ENCODE measurements at places on chromosomes 1 and 21. TPM values are rescaled to one million over a fixed set of nuclear protein-coding genes. Genes with fewer than 3 reads are reported as not detected.

GRCh38 chr1:237975903-237976302 lies 85.2 kb upstream of the ZP4 start:
- DNase-seq = no peak

DNA sequence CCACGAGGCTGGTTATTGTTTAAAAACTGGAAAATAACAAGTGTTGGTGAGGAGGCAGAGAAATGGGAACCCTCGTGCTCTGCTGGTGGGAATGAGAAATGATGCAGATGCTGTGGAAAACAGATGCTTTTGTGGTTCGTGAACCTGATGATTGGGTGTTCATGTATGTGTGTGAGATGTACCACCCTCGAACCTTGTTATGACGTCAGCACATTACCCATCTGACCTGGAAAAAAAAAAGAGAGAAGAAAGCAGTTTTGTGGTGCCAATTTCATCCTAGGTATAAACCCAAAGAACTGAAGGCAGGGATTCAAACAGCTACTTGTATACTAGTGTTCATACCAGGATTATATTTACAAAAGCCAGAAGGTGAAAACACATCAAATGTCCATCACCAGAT lies 6.4 kb upstream of the CFAP107 start:
- DNase-seq = no peak

- no peak for DNase-seq
Observed at GRCh38 chr1:59384443-59384842, 87.5 kb downstream of the FGGY start.

GRCh38 chr1:167304165-167304564 lies 83.5 kb downstream of the POU2F1 start:
- DNase-seq = no peak

GRCh38 chr1:177206831-177207355 lies 36.1 kb downstream of the BRINP2 start:
- no peak for DNase-seq

DNA sequence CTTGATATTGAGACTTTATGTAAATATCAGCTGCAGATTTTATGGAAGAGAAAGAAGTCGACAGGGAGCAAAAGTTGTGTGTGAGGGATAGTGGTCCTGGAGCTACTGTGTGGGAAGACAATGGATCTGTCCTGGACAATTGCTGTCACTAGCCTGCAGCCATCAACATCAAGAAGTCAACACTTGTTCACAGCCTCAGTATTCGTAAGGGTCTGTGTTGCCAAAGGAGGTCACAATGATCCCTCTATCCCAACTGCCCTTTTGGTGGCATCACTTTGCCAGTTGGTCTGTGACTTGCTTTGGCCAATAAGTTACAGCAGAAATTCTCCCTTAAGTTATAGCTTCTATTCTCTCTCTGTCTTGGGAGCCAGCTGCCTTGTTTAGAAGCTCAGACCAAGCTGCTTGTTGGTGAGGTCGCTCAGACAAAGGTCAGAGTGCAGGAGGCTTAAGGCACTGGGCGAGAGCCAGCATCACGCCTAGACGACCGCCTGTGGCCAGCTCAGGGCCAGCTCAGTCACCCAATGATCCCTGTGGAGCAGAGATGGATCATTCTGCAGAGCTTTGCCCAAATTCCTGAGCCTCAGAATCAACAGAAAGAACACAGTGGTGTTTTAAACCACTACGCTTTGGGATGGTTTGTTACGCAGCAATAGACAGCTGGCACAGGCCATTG lies 134.9 kb downstream of the RHOU start:
- no peak for DNase-seq

- DNase-seq = no peak
Observed at GRCh38 chr21:23613014-23613413, 1994.3 kb downstream of the MRPL39 start.

- DNase-seq = no peak
Observed at GRCh38 chr1:94792473-94793295, 27.5 kb upstream of the SLC44A3 start.

- DNase-seq = no peak
Observed at GRCh38 chr1:9629445-9630201, 21.9 kb upstream of the PIK3CD start.

- no peak for DNase-seq
Observed at GRCh38 chr1:205668951-205669340, 11.4 kb downstream of the SLC45A3 start.

GRCh38 chr1:55541296-55541695 lies 326.1 kb upstream of the USP24 start:
- no peak for DNase-seq

- DNase-seq = no peak
Observed at GRCh38 chr1:154616659-154617345, 8.8 kb upstream of the ADAR start.

- no peak for DNase-seq
Observed at GRCh38 chr1:14999441-14999840, 154.1 kb upstream of the TMEM51 start.

DNA sequence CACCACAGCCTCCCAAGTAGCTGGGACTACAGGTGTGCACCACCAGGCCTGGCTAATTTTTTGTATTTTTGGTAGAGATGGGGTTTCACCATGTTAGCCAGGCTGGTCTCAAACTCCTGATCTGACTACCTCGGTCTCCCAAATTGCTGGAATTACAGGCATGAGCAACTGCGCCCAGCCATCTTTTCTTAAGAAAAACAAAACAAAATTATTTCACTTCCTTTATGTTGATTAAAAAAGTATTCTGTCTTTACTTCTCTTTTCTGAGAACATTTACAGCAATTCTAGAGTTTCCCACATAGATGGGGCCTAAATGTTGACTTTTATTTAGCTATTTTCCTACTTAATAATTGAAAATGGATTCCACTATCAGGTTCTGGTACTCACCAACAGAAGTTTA lies 17.3 kb upstream of the TMEM183A start:
- no peak for DNase-seq

GRCh38 chr1:154840269-154841176 lies 29.6 kb downstream of the KCNN3 start:
- DNase-seq = no peak

GRCh38 chr1:219529116-219529515 lies 83.8 kb downstream of the ZC3H11B start:
- DNase-seq = no peak

- DNase-seq = no peak
Observed at GRCh38 chr1:37954316-37954971, 7.6 kb upstream of the INPP5B start.

DNA sequence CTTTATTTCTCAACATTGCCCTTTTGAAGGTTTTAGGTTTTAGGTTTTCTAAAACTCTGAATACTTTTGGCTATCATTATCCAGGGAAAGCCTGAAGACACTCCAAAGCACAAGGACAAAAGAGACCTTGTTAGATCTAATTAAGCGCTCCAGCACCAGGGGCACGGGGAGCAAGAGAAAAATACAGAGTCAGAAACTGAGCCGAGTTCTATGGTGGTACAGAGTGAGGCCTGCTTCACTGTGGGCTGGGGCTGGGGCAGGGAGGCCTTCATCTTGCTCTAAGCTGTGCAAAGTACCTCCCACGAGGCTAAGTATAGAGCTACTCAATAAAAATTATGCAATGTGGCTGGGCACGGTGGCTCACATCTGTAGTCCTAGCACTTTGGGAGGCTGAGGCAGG lies 19.7 kb upstream of the RAB4A start:
- DNase-seq = no peak

GRCh38 chr1:72678683-72679082 lies 396.3 kb upstream of the NEGR1 start:
- DNase-seq = no peak

DNA sequence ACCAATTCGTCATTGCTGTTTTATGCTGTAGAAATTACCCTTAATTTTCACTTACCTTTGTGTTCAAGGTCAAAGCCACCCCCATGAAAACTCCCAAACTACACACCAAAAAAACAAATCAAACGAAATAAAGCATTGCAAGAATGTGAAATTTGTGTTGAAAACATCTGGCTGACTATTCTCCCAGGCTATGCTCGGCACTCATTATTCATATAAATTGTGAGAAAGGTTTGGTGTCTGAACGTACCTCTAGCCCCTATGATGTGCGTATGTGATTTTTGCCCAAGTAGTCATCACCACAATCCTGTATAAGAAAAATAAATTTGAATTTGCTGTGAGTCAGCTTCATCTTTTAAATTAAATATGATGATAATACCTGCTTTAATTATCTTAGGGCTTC lies 34.9 kb downstream of the ADAMTS1 start:
- no peak for DNase-seq

DNA sequence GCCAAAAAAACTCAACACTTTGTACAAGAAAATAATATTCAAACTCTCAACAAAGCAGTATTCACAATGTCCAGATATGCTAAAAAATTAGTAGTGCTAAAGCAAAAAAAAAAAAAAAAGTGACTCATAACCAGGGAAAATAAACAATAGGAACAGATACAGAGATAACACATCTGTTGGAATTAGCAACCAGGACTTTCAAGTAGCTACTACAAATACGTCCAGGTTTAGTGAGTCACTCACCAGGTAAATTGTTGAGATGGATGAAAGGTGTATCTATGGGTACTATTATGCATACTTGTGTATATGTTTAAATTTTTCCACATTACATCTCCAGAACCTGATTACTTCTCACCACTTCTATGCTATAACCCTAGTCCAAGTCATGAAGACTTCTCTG lies 144.8 kb upstream of the SLC35F3 start:
- no peak for DNase-seq

GRCh38 chr21:16419188-16419921 lies 689.6 kb downstream of the USP25 start:
- DNase-seq = no peak

DNA sequence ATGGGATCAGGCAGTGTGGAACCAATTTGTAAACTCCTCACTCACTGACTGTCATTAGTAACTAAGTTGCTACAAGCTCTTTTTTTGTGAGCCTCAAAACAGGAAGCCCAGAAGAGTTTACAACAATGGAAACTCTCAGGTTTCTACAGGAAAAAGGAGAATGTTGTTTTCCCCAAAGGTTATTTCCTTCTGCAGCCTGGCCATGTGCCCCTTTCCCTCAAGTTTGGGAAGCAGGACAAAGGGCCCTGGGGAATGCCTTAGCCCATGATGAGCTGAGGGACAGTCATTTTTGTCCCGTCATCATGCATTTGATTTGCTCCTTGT lies 395.9 kb downstream of the KIF26B start:
- DNase-seq = no peak

DNA sequence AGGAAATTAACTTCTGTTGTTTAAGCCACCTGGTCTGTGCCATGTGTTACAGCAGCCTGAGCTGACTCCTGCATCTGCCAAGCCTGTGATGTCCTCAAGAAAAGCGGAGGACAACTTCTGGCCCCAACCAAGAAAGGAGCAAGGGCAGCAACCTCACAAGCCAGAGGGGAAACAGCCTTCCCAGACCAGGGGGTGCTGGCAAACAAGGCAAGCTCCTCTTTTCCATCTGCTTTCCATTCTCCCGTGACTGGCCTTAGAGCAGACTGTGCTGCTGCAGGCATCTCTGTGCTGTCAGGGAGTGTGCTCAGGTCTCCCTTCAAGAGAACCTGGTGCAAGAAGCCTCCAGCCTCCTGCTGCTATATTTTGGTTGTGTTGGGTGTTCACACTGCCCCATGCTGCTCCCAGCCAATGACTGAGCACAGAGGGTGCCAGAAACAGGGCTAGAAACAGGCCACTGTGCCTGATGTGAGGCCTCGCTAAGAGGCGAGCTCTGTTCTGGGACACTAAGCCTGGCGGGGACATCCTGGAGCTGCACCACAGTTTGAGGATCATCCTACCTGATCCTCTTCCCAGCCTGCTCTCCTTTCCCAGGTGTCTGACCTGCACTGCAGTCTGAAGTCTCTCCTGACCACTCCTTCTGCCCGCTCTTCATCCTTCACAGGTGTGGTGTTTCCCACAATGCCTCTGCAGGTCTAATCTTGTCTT lies 27.5 kb upstream of the SLAMF9 start:
- no peak for DNase-seq

DNA sequence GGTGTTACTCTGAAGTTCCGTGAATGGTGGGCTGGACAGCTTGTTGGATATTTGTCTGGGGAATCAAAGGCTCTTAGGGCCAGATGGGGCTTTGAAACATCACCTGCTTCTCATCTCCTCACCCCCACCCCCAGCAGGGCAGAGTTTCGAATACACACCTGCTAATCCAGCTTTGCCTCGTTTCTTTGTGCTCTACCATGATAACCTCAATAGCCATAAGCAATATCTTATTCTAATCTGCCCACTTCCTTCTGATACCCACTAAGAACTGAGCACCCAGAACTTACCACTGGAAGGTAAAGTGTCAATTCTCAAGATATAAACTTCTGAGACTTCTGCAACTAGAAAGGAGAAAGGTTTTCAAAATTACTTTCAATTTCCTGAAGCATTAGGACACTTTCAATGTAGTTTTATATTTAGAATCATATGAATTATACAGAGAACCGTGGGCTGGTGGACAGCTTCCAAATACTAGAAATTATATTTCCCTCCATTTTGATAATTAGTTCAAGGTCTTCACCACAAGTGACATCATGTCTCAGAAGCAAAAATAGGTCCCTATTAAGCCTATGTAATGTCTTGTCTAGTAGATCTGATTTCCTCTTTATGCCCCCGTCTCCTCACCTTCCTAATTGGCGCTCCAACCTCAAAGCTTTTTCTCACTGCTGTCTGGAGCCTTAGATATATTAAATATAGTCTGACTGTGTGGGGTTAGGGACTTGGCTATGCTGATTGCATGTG lies 64.4 kb upstream of the NEK2 start:
- no peak for DNase-seq

GRCh38 chr1:207423560-207424292 lies 30.4 kb upstream of the CR2 start:
- DNase-seq = no peak

The MIA3 gene
- total RNA-seq = 11.8 TPM

The REG4 gene
- total RNA-seq = not detected

The SLAMF9 gene
- not detected for total RNA-seq

The MXRA8 gene
- 137 TPM for total RNA-seq

The FLVCR1 gene
- 7.0 TPM for total RNA-seq

The SELENOF gene
- 169 TPM for total RNA-seq

The TUFT1 gene
- total RNA-seq = 39.2 TPM

The CELSR2 gene
- 14.2 TPM for total RNA-seq

The SHISAL2A gene
- total RNA-seq = 0.17 TPM

The ACTL8 gene
- not detected for total RNA-seq

The ATP1A2 gene
- total RNA-seq = not detected

The PRKAA2 gene
- 8.4 TPM for total RNA-seq

All from epithelial cell of proximal tubule (primary cell).